Mucosa of descending colon (tissue), 3 donors: ENCODE measurements at places on chromosomes 12 and 14. TPM values are rescaled to one million over a fixed set of nuclear protein-coding genes. Genes with fewer than 3 reads are reported as not detected.

PLEKHD1 gene
- total RNA-seq: 0.06 TPM

DNA sequence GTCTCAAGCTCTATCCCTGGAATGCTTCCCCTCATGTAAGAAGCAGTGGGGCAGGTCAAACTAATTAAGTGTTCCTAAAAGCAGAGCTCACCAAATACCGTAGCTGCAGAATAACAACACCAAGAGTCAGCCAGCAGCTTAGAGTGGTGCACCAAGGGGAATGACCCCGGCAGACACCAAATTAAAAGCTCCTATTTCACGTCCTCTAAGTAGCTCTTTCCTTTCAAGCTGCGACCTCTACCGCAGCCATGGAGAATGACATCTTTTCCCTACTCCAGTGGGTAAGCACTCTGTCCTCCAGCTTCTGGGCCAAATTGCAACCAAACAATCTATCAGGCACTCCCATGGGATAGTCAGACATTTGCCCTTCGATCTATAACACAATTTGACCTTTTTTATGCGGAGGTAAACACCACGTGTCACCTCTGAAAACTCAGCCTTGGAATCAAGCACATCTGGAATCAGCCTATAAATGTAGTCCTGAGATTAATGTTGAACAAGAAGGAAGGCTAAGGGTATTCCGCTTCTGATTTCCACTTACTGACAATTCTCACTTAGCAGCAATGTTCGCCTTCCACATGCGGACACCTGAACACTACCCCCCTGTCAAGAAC, 67.6 kb upstream of the CDKN3 start:
- DNase-seq: peak; percentile 41

DNA sequence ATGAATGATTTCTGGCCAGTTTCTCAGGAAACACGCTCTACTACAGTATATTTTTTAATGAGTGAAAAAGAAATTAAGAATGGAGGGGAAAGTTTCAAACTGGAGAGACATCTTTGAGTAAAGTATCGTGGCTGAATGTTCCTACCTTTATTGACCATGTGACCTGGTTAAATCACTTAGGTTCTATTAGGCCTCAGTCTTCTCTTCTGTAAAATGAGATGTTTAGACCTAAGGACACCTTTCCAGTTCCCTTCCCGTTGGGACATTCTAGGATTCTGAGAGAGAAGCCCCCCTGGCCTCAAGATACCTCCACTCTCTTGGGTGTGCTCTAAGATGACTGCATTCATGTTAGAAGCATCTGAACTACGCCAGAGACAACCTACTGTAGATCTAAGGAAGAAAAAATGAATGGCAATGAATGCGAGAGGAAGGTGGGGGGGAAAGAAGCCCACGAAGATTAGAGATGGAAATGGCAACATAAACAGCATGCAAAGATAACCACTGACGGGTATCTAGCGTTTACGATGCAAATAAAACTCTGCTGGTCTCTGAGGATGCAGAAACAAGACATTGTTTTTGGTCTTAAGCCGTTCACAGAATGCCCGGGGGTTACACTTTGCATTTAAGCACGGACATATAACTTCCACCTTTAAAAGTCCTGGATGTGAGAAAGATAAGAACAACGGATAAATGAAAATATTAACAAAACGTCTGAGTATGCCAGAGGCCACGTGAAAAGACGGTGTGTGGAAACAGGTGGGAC, 599 bp upstream of the CPSF6 start:
- DNase-seq: no peak

DNA sequence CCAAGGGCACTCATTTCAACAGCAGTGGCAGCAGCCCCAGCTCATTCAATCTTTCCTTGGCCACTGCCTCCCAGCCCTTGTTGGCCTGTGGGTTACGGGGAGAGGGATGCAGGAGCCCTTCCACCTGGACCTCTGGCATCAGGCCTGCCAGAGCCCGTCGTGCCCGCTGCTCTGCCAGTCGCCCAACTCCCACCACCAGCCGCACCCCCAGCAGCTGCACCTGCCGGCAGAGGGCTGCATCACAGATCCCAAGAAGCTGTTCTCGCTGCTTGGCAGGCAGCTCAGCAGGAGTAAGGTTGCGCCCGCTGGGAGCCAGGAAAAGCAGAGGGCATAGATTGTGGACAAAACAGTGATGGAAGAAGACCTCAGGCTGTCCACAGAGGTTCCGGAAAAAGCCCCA, 6.7 kb downstream of the SMUG1 start:
- DNase-seq: no peak

DNA sequence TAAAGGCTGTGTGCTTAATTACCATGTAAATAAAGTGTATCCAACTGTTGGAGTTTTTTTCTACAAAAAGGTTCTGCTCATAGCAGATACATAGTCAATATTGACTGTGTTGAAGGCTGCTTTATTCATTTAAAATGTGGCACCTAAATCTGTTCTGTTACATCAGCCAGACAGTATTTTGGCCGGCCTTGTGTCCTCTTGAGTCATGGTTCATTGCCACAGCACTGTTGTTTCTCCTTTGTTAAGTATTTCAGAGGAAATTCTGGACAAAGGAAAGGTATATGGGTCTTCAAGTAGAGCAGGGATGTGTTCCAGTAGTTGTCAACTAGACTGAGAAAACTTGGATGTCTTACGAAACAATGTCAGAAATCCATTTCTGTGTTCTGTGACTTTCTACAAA, 95.5 kb downstream of the SLC38A6 start:
- no peak for DNase-seq

RERGL gene
- 3.0 TPM for total RNA-seq

DNA sequence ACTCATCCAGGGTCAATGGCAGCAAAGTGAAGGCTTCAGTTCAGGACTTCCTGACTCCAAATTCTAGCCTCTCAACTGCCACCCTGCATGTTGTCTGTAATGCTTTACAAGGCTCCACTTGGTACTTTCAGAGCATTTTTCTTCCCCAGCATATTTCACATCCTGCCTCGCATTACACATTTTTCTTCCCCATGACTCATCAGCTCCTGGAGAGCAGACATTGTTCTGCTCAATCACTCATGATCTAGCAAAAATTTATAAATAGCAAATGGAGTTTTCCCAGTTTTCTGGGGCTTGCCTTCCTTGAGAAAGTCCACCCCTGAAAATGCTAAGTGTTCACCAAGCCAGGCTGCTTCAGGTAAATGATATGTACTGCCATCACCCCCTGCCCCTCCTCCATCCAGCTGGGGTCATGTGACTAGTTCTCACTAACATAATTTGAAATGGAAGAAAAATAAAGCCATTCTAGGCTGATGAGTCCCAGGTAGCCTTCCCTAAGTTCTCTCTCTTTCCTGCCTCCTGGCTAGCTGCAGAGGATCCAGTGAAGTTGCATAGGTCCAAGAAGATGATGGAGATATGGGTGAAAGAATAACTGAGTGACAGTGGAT, 69.4 kb downstream of the ARMH4 start:
- DNase-seq: no peak

DNA sequence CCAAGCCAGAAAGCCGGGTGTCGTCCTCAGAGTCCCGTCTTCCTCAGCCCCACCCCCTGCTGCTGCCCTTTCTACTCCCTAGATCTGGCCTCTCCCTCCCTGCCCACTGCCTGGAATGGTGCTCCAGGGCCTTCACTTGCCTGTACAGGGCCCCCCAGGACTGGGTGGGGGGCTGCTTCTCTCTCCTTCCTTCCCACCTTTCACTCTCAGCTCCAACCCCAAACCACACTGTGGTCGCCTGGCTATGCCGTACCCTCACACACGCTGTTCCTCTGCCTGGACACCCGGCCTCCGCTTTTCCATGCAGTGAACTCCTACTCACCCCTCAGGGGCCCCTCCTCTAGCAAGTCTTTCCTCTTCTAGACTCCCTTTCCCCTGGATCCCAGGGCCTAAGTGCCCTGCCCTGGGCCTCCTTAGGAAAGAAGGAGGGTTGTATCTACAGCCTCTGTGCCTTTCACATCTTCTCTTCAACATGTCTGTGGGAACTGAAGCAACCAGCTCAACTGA, 25.5 kb upstream of the DIO3 start:
- DNase-seq: no peak

DNA sequence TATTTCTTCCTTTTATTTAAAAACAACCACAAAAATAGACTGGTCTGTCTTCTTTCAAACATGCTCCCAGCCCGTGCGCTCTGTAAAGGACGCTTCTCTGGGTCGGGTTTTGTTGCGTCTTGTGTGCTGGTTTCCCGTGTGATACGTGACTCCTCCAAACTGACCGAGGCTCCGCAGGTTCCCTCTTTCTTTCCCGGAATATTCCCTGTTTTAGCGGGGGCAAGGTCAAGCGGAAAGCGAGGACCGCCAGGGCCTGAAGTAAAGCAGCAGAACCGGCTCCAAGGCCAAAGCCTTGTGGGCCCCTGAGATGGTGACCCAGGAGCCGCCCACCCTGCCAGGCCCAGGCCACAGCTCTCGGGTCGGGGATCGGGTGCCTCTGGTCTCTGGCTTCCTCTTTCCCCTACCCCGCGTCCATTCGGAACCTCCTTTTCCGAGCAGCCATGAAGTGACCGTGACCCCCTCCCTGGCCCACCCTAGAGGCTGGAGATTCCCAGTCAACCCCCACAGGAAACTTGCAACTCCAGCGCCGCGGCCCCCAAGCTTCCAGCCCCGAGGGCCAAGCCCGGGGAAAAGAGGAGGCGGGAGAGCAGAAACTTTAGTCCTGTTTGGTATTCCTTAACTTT, 885 bp upstream of the HOXC10 start:
- DNase-seq: no peak

- no peak for DNase-seq
Measured at GRCh38 chr14:98834119-98834518, 437.9 kb downstream of the BCL11B start.

NGB gene
- total RNA-seq: 5.3 TPM

ZFHX2 gene
- 0.92 TPM for total RNA-seq

TWF1 gene
- total RNA-seq: 108 TPM

GRCh38 chr12:57479376-57480115, at the start of gene ARHGAP9:
TSS of gene ARHGAP9 (minus strand) at chr12:57479866. CDS start at chr12:57479406, 460 bp downstream.
- no peak for DNase-seq

- no peak for DNase-seq
Measured at GRCh38 chr12:39127401-39127800, 222.0 kb upstream of the CPNE8 start.

DNA sequence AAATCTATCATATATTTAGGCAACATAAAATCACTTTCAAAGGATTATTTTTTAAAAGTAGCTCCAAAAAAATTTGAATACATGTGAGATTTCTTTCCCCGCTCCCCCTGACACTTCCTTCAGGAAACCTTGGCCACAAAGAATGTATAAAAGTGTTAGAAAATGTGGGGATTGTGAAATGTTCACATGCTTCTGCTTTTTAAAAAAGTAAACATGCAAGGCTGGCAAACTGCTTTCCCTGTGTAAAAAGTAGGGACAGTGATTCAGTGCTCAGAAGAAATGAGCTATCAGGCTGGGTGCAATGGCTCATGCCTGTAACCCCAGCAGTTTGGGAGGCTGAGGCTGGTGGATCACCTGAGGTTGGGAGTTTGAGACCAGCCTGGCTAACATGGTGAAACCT, 26.6 kb downstream of the MBIP start:
- no peak for DNase-seq

- DNase-seq: no peak
Measured at GRCh38 chr12:49792181-49792970, 35.8 kb downstream of the NCKAP5L start.

GRCh38 chr14:96072076-96072475, 32.9 kb downstream of the C14orf132 start:
- no peak for DNase-seq

- no peak for DNase-seq
Measured at GRCh38 chr12:122880668-122881067, 15.3 kb downstream of the VPS37B start.

SLCO1B1 gene
- not detected for total RNA-seq

GRCh38 chr12:118959348-118959747, 22.0 kb upstream of the SRRM4 start:
- DNase-seq: no peak

DNA sequence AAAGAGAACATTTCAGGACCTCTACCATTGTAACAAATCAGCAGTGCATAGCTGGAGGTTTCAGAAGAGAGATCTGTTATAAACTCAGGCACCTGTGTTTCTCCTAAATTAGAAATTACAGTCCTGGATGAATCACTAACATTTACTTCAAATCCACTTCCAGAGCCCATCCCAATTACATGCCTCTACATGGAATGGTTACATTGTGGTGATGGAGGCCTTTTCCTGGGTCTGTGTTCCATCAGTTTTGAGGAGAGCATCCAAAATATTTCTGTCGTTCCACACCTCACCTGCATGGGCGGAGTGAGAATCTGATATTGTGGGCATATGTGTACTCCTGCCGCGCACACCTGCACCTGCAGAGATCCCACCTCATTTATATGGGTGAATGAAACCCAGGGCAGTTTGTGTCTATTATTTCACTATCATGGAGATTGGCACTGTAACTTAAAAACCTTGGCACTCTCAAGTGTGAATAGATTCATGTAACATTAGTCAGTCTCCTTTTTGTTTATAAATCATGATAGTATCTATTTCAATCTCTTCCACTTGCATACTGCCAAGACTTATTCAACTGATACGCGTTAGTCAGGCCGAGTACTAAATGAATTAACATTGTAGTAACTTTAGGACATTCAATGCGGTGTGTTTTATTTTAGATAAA, 215.1 kb upstream of the FAR2 start:
- DNase-seq: no peak

GPR84 gene
- not detected for total RNA-seq

CACNA2D4 gene
- 4.8 TPM for total RNA-seq

VWF gene
- 72.9 TPM for total RNA-seq

GRCh38 chr14:59483363-59483762, 845 bp downstream of the L3HYPDH start:
- no peak for DNase-seq

DNA sequence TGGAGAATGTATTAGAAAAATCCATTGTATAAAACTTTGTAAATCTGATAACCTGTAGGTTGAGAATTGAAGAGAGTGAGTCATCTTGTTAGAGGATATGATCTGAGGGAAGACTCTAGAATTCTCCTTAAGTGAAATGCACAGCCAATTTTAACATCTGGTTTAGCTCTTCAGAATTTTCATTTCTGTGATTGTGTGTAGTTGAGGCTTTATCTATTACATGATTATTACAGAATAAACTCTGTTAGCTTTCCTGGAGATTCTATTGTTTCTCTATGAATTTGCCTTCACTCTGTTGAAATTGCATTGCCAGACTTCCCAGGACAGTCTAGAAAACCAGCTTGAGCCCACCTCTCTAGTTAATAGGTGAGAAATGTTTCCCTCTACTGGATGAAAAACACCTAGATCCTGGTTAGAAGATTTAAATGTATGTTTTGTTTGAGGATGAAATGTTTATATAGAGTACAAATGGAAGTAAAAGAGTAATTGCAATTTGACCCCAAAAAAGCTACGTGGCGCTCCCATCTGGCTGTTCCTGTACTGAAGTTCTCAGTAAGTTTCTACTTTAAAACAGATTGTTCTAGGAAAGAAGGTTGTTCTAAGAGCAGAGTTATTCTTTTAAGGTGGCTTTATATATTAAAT, 2.9 kb downstream of the NUDT4 start:
- DNase-seq: no peak

- DNase-seq: peak; percentile 49
Measured at GRCh38 chr12:180445-180844, 33.5 kb downstream of the SLC6A12 start.

BEGAIN gene
- total RNA-seq: 2.5 TPM

PTHLH gene
- total RNA-seq: not detected

GRCh38 chr14:104800771-104801519, at the start of gene ZBTB42:
TSS of gene ZBTB42 (plus strand) at chr14:104801101. CDS start at chr14:104801198, 97 bp downstream.
- peak; percentile 94 for DNase-seq

GRCh38 chr14:44027397-44027796, 479.7 kb downstream of the FSCB start:
- DNase-seq: no peak
